ENCODE measurements at places on chromosomes 7 and 10. TPM values are rescaled to one million over a fixed set of nuclear protein-coding genes. Genes with fewer than 3 reads are reported as not detected.

- DNase-seq: no peak
- no peaks in the 10 kb centered on the region for H3K4me1 ChIP-seq
- no peak overlapping the region for H3K27ac ChIP-seq
- H3K4me3 ChIP-seq: no peak overlapping the region
- no peaks in the 10 kb centered on the region for H3K36me3 ChIP-seq
- peaks cover 15% of the 10 kb centered on the region for H3K27me3 ChIP-seq
These were observed 26.2 kb downstream of the PAPOLB start for GRCh38 chr7:4835398-4836205.

DNA sequence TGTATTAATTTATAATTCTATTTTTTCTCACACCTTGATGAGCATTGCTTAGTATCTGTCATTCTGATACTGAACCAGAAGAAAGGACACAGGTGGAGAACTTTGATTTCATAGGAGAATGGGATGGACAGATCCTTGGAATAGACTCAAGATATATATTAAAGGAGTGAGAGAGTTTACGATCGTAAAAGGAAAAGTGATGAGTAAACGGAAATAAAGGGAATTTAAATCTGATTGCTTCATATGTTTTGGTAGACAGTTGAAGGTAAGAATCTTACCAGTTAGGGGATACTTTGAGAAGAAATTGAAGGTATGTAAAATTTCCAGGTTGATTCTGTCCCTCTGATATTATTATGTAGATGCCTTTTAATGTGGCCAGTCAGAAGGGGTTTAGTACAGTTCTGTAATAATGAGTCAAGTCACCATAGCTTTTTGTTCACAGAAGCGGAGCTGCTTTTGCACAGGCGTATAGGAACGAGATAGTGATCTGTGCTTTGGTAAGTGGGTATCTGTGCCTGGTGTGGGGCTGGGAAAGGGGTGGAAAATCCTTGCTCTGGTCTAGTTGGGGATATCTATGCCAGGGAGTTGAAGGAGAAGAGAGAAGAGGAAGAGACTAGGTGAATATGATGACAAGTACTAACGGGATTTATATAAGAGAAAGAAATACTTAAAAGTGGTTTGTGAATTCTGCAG lies 15.4 kb downstream of the SP4 start:
- H3K36me3 ChIP-seq: no peaks in the 10 kb centered on the region
- no peak overlapping the region for H3K4me3 ChIP-seq
- no peaks in the 10 kb centered on the region for H3K4me1 ChIP-seq
- no peak overlapping the region for H3K27ac ChIP-seq
- no peaks in the 10 kb centered on the region for H3K27me3 ChIP-seq

DNA sequence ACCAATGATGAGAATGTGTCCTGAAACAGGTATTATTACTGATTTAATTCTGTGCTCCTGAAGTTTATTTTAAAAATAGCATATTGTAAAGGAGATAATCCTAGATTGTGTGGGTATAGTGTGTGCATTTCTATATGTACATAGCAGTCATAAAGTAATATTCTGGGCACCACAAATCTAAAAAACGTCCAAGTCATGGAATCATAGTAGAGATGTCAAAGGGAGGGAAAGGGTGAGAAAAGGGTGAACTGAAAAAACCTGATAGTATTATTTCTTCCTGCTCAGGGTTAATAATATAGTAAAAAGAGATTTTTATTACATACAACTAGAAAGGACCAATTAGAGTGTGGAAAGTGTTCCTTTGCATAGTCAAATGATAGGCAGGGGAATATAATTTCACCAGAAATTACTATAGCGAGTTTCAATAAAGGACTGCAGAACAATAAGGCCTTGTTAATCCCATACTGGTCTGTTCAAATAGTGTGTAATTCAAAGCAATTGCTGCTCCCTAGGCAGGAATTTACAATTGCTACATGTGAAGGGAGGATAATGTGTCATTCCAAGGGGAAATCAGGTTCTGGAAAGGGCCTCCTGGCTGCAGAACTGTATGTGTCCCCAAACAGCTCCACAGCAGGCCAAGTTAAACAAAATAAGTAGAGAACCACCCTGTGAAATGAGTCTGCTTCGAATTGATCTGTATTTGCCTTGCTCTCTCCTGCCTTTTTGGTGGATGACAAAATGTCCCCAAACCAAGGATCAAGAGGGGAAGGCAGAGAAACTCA lies 42.5 kb upstream of the KMT2E start:
- H3K36me3 ChIP-seq: no peaks in the 10 kb centered on the region
- no peak overlapping the region for H3K4me3 ChIP-seq
- no peak for DNase-seq
- no peak overlapping the region for H3K27ac ChIP-seq
- no peaks in the 10 kb centered on the region for H3K27me3 ChIP-seq

Gene FAM25G
- total RNA-seq: not detected
